Activated gamma-delta T cell treated with Interleukin-2 at 50 U/mL for 16 hours (primary cell): ENCODE measurements at places on chromosomes 3 and 15.

- DNase-seq = no peak
Measured at GRCh38 chr15:74196175-74196574, 6.4 kb downstream of the STRA6 start.

DNA sequence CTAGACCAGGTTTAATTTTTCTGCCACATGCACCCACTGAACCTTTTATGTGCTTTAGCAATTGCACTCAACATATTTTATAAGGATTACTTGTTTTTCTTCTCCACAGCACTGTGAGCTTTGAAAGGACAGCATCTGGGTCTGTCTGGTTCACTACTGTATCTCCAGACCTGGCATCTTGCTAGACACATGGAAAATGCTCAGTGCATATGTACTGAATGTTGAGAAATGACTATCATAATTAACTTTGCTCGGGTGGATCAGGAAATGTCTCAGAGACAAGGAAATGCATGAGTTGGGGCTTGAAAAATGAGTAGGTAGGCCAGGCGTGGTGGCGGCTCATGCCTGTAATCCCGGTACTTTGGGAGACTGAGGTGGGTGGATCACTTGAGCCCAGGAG, 40.2 kb downstream of the DOCK3 start:
- no peak for DNase-seq

DNA sequence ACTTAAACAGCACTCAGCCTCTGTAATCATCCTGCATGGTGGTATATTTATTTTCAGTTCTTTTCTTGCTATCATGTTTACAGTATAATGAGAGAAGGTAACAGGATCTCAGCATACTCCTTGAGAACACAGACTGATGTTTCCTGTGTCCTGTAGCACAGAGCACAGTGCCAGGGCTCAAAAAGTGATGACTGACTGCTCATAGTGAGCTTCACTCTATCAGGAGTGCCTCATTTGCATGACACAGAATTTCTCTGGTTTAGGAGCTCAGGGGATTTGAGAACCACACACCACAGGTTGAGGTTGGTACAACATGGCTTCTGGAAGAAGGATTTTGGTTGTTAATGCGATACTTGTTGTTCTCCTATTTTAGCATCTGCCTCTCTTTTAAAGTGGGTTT, 68.5 kb upstream of the SLC2A2 start:
- DNase-seq = no peak

DNA sequence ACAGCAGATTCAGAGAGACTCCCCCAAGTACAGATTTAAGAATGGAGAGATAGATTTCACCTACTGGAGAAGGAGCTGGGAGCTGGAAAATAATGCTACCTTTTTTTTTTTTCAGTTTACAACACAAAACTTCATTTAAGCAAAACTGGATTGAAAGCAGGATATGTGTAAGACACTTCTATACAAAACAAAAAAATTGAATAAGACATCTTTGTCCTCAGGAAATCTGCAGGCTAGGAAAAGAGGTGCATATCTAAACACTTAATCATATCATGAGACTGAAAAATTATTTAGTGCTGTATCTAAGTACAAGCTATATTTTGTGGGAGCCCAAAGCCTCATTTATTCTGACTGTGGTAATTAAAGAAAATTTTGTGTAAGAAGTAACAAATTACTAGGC, 516.1 kb downstream of the ZIC1 start:
- no peak for DNase-seq

- no peak for DNase-seq
Measured at GRCh38 chr3:15348246-15348645, 15.9 kb upstream of the SH3BP5 start.

- no peak for DNase-seq
Measured at GRCh38 chr3:20256144-20256543, 70.1 kb upstream of the SGO1 start.
